ENCODE measurements at places on chromosomes 6 and 20.

DNA sequence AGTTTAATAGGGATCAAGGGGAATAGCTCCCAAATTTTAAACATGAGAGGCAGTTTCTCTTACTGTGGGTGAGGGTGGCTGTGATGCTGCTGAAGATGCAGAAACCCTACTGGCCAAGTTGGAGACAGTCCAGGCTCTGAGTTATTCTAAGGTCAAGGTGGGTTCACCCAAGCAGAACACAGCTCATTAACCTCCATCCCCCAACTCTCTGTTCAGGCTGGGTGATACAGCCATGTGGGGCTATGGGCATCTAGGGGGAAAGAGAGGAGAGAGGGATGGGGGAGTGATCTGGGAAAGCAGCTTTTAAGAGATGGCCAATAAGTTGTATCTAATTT lies 18.9 kb upstream of the TRAM2 start:
- DNase-seq, result no peak

GRCh38 chr20:856361-856775 lies 22.9 kb downstream of the FAM110A start:
- DNase-seq, result no peak

GRCh38 chr6:52574709-52575501 lies 2.0 kb downstream of the TRAM2 start:
- DNase-seq, result no peak

DNA sequence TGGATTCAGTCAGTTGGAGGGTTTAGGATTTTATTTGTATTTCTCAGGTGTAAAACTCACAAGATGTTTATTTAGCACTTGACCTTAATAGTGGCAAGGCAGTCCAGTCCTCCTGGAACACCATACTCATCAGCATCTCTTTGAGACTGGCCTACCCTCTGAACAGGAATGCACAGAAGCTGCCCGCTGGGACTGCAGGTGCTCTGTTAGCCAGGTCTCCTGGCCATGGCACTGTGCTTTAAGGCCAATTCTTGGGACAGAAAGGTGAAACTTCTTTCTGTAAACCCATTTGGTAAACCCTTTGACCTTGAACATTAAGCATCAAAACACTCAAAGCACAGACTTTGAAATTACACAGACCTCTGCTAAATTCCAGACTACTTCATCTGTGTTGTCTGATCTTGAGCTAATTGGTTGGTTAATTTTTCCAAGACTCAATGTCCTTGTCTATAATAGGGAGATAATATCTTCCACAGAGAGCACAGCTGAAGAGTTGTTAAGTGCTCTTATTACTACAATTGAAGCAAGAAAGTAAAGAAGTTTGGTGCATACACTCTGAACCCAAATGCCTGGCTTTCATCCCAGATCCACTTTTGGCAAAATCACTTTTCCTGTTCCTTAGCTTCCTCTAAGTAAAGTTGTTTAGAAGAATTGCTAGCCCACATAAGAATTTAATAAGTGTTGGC lies 54.9 kb upstream of the NT5E start:
- DNase-seq, result no peak

DNA sequence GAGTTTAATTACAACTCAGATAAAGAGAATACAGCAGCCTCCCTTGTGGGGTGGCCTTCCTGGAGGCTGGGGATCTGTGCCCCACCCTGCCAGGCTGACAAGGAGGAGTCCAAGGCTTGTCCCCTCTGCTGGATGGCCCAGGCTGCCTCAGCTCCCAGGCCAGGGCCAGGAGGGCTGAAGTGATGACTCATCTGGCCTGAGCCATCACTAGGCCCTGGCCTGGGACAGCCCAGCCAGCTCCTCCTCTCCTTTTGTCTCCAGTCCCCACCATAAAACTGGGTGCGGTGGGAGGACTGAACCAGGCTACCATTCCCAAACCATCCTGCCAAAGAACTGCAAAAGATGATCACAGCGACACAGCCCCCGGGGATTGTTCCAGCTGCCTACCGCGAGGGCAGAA lies 15.0 kb downstream of the GRM4 start:
- DNase-seq, result peak; percentile 76

DNA sequence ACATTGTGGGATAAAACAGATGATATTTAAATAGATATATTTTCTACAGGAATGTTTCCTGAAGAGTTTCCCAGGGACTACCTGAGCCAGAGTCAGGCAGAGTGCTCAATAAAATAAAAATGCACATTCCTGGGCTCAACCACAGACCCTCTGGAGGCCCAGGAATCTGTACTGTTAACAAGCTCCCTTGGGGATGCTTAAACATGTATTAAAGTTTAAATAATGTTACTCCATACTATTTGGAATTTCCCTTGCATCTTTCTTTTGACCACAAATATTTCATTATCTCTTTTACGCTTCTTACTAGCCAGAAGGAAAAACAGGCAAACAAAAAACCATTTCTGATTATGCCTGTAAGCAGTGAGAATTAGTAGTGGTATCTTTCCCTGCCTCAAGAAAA lies 42.3 kb downstream of the GPR63 start:
- DNase-seq, result no peak

DNA sequence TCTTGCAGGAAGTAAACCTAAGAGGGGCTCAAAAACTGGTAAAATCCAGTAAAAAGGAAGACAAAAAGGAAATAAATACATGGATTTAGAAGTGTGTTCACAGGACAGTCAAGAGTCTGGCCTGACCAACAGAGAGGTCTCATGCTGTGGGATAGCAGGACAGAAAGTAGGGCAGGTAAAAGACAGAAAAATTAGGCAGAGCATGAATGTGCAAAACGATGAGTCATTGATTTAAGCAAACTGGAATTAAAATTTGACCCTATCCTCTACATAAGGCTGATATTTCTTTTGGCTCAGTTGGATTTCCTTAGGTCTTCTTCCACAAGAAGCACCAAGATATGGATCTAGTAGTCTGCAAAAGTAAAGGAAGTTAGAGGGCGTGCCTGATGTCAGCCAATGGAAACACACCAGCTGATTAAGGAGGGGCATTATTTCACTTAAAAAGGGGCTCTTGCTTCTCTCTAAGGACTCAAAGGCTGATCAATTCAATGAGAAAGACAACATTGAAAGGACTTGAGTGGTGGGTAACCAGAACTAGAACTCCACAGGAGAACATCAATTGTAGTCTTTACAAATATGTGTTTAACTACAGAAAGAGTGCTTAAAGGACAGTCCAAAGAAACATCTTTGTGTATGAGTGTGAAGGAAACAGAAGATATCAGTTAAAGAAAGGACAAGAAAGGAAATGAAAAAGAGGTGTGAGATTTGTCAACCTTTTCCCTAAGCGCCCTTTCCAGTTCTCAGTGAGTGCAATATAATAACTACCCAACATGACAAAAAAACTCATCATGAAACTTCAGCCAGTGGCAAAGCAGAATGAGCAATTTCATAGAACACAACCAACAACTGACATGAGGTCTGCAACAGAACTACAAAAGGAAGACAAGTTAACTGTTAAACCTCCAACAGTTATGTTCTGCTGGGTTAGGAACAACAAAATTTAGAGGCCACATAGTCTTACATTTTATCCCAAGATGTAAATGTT lies 19.4 kb upstream of the MYB start:
- DNase-seq, result no peak

DNA sequence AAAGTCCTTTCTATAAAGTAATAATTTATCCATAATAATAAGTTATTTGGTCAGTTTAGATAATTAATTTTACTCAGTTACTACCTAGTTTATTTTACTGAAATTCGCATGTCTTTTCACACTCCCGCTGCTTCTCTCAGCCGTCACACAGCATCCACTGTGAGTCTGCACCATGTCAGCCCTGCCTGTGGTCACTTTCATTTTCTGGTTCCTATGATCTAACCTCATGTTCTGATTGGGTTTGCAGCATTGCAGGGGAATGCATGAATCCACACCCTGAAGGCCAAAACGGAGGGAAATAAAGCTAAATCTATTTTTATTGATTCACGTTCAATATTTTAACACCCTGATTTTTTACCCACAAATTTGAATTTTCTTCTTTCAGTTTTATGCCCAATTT lies 47.4 kb downstream of the PDE10A start:
- no peak for DNase-seq

DNA sequence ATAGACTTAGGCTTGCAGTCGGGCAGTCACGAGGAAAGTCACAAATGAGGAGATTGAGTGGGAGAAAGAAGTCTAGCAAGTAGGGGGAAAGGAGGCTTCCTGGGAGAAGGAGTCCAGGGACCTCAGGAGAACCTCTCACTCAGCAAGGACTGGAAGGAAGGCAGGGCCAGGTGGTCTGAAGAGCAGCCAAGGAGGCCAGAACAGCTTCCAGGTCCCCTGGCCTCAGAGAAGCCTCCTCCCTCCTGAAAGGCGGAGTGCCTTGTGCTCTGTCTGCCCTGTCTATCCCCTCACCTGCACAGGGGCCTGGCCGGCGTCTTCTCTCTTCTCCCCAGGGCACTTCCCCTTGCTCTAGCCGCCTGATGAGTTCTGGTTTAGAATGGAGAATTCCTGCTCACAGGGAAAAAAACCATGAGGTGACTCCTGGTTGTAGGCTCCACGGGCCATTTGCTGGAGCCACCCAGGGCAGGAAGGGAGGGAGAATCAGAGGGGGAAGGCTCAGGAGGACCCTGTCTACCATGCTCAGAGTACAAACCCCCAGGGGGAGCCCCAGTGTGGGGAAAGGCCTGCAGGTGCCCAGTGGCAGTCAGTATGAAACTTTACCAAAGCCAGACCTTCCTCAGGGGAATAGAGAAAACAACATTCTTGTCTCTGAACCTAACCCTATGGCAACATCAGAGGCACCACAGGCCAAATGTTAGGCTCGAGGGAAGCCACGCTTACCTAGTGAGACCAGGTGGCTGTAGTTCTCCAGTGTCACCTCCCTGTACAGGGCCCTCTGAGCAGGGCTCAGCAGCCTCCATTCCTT lies 11.2 kb downstream of the ZNF337 start:
- DNase-seq, result peak; percentile 65

DNA sequence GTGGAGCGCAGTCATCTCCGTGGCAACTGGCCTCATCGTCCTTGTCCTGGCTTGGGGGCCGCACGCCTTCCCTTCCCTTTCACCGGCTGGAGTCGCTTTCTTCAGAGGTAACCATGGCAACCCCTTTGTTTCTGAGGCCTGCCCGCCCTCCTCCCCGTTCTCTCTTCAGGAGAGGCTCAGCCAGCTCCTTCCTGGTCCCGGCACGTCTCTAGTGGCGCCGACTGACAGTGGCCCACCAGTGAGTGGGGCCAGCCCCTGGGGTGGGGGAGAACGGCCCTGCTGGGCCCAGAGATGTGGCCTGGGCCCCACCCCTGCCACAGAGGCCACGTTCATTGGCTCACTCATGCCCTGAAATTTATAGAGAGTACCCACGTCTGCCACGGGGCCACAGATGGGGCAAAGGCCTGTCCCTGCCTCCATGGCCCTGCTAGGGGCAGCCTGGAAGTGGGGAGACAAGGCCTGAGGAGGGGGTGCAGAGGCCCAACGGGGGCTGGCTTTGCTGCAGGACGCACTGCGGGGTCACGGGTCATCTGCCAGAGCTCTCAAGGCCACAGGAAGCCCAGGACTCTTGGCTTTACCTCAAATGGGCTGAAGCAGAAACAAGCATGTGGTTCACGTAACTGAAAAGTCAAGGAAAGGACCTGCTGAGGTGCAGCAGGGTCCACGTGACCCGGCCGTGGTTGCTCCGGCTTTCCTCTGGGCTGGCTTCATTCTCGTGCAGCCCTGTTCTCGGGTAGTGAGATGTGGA lies 1.4 kb upstream of the OSBPL2 start:
- DNase-seq, result peak; percentile 65

- no peak for DNase-seq
These were observed 230.9 kb downstream of the FOXC1 start for GRCh38 chr6:1840491-1841121.

- no peak for DNase-seq
These were observed 60.9 kb upstream of the FABP7 start for GRCh38 chr6:122718616-122719015.

DNA sequence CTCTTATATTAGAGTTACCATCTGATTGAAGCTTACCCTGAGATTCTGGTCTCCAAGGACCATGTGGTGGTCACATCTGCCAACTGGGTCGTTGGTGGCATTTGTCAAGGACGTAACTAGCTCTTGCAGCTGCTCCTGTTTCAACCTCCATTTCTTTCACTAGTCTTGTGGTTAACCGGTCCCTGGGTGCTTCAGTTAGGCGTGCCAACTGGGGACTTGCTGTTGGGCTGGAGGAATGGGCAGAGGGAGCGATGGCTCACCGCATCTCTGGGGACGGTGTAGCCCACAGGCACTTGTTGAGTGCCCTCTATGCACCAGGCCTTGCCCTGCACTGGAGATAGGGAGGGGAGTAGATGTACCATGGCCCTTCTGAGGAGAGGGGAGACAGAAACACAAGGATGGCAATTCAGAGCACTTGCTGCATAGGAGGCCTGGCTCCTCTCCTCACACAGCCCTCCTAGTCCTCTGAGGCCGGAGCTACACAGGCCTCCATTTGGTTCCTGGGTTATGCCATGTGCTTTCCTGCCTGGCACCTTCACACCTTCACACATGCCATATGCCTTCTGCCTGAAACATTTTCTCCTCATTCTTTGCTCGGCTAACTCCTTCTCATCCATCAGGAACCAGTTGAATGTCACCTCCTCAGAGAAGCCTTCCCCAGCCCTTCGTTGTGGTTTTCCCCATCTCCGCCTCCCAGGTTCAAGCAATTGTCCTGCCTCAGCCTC lies 20.0 kb upstream of the ASXL1 start:
- DNase-seq, result no peak

DNA sequence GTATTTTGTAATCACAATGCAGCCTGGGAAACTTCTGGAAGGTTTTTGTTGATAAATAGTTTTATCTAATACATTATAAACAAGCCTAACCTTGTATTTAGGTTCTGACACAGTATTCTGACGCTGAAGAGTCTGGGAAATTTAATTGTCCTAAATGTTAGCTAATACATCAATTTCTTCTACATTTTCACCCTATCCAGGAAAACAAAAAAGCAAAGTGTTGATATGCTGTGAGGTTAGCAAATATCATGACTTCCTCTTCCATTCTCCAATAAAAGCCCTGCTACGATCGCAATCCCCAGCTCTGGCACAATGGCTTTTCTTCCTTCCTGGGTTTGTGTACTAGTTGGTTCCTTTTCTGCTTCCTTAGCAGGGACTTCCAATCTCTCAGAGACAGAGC lies at the start of gene C6orf58:
TSS of gene C6orf58 (plus strand) at position 301 of the 400 bp plus-strand sequence. CDS start at position 313, 12 bp downstream.
- no peak for DNase-seq

DNA sequence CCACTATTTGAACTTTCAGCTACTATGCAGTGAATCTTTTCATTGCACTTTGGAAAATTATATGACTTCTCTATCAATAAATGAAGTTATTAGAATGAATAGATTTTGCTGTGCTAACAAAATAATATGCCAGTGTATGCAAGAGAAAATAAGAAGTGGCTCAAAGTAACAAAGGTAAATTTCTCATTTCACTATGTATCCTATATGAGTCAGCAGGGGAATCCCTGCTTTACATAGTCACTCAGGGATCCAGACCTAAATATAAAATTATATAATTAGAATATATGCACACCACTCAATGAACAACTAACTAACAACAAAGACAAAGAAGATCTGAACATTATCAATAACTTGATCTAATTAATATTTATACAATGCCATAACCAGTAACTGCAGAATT lies 390.8 kb upstream of the IRAK1BP1 start:
- no peak for DNase-seq

DNA sequence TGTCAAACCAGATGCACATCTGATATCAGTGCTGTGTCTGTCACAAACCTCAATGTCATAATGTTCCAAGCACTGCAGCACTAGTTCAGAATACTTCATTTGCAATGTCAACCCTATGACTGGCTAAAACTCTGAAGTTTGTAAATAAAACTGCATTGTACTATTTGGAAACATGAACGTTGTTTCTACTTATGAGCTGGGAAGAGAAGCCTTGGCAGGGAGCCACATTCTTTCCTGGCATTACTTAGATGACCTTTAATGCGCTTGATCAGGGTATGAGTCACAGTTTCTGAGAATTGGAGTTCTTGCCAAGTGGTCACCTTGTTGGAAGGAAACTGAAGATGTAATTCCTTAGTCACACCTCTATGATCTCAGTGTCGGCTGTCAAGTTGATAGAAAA lies 664.8 kb upstream of the MMS22L start:
- no peak for DNase-seq
